ENCODE measurements at places on chromosomes 3 and 15. TPM values are rescaled to one million over a fixed set of nuclear protein-coding genes. Genes with fewer than 3 reads are reported as not detected.

The XIRP1 gene
- 1.1 TPM for total RNA-seq

DNA sequence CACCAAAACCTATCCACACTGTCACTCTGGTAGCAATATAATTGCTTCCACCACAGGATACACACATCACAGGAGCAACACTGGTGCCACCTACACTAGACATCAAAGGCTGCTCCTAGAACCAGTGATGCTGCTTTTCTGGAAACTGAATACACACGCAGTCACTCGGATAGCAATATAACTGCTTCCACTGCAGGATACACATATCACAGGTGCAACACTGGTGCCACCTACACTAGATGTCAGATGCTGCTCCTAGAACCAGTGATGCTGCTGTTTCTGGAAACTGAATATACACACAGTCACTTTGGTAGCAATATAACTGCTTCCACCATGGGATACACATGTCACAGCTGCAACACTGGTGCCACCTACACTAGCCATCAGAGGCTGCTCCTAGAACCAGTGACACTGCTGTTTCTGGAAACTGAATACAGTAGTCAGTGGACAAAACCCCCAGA lies 6.9 kb upstream of the TNFSF10 start:
- no peak for DNase-seq

DNA sequence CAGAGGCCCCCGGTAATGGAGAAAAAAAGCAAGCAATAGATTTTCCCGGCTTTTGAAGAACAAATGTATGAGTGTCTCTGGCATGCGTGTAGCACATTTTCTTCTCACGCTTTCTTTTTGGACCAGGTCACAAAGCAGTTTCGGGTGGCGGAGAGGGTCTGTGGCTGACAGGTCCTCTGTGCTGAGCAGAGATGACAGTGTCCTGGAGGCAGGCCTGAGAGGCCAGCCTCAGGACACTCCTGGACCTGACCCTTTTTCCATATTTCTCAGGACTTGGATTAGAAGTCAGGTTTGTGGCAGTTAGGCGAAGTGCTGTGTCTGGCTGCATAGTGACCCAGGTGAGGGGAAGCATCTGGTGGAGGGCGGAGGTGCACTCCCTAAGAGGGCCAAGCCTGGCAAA lies 52.9 kb downstream of the KLF13 start:
- no peak for DNase-seq

The CDAN1 gene
- 14.6 TPM for total RNA-seq

The CX3CR1 gene
- total RNA-seq = 0.32 TPM

DNA sequence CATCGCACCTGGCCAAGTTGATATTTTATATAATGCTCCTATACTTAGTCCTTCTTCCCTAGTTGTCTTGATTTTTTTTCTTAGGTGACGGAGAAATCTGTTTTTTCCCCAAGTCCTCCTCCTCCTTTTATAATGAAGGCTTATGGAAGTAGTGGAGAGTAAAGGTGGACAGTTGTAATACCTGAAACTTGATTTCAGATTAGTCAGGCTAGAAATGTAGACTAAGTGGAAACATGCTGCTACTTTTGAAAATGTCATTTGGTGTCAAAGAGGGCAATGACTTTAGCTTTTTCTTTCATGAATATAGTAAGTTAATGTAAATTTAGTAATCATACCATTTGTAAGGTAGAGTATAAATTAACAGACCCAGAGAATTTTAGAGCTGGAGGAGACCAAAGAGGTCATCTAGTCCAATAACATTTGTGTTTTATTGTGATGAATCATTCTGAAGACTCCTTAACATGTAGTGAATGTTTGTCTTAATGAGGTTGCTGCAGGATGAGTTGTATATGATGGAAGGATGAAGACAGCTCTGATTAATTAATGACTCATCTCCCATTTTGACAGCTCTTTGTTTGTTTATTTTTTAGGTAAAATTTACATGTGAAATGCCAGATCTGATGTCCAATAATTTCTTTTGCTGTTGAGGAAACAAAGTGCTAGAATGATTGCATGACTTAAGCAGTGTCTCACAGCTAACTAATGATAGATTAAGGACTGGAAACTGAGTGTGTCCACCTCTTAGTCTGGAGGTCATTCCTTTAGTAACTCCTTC lies 8.7 kb downstream of the CTDSPL2 start:
- DNase-seq = peak; percentile 15

DNA sequence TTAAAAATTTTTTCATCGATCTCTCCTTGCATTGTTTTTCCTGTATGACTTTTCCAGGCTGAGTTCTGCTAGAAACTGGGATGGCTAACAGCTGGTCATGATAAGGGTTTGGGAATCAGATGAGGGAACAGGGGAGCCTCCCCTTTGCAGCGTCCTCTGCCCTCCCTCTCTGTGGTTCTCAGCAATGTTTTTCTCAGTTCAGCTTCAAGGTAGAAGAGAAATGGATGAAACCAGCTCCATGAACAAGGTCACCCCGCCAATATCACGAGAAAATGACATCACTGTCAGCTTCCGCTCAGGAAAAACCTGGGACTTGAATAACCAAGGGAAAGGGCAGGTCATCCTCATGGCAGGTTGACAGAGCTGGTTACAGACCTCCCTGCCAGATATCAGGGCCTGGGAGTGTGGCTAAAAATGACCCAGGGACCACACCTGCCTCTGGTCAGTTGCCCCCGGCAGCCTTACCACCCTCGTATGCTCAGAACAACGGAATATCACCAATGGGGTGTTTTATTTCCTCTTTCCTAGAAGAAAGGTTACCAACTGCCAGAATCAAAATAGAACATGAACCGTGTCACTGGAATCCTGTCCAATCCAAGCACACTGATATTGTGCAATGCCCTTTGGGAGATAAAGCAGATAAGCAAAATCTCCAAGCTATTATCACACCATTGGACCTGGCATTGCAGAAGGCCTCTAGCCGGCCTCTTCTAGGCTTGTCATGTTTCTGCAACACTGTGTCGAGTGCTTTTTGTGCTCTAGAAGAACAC lies 26.1 kb downstream of the LSM3 start:
- DNase-seq = peak; percentile 63

DNA sequence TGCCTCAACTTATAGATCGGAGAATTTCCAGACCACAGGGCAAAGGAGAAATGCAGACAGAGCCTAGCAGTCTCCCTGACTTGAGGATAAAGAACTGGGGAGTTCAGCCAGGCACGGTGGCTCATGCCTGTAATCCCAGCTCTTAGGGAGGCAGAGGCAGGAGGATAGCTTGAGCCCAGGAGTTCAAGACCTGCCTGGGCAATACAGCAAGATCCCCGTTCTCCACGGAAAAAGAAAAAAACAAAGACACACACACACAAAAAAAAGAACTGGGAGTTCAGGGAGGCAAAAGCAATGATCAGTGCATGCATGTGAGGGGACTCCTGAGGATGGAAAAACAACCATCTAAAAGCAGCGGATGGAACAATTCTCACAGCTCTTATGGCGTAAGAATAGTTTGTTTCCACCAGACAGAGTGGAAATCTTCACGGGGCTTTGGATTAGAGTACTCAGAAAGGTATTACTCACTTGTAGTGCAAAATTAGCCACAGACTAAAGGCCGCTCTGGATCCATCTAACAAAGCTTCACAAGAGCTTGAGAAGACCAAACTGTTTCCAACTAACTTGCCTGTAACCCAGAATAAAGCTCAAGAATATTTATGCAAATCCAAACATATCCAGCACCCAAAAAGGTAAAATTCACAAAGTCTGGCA lies 16.3 kb downstream of the SEC11A start:
- no peak for DNase-seq

- DNase-seq = peak; percentile 47
Observed at GRCh38 chr3:123751433-123751832, 132.7 kb downstream of the MYLK start.

The CFAP100 gene
- not detected for total RNA-seq

DNA sequence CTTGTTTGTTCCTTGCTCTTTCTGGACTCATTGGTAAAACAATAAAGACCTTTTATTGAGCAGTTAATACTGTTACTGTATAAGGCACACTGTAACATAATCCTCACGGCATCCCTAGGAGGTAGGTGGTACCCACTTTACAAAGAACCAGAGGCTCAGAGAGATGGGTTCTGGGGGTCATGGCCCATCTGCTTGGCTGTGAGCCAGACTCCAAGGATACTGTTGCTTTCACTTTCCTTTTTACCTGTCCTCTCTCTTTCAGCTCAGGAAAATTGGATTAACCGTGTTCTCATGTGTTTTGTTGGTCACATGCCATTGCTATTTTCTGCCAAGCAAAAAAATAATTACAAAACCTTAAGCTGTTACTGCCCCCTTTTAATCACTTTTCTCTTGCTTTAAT lies 34.8 kb upstream of the FILIP1L start:
- no peak for DNase-seq

- DNase-seq = no peak
Observed at GRCh38 chr3:111579495-111579894, 15.7 kb downstream of the ZBED2 start.

- DNase-seq = peak; percentile 64
Observed at GRCh38 chr3:170007031-170007663, 30.6 kb upstream of the GPR160 start.

DNA sequence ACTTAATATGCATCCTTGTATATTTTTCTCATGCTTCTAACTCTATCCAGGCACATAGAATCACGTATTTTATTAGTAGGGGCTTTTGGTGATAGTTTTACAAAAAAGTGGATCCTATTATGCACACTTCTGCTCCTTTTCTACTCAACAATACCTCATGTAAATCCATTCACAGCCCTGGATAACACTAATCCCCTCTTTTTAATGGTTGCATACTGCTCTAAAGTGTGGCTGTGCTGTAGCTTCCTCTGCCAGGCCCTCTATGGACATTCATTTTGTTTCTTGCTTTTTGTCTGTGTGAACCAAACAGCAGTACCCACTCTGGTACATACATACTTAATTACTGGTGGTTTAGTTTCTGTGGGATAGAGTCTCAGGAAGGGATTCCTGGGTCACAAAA lies 51.3 kb upstream of the SCAANT1 start:
- DNase-seq = no peak

The GOLGA6A gene
- total RNA-seq = 0.31 TPM

DNA sequence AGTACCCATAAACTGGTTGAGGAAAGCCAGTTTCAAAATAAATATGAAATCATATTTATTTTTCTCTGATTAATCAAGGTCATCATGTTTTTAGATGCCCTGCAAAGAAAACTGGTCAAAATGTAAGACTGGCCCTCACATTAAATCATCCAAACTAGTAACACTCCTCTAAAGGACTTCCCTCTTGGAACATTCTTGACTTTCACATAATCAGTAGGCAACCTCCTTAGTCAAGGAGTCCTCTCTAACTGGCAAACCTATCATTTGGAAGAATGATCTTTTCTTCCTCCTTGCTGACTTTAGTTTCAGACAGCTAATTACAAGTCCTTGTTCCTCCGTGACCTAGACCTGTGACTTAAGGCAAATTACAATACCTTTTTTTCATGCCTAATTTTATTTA lies 82.5 kb upstream of the DCBLD2 start:
- DNase-seq = no peak

The TM4SF4 gene
- not detected for total RNA-seq

The EPHA6 gene
- 0.99 TPM for total RNA-seq

GRCh38 chr3:187935623-187936156 lies 190.4 kb upstream of the BCL6 start:
- DNase-seq = no peak

GRCh38 chr15:61307474-61307873 lies 78.4 kb upstream of the RORA start:
- no peak for DNase-seq

DNA sequence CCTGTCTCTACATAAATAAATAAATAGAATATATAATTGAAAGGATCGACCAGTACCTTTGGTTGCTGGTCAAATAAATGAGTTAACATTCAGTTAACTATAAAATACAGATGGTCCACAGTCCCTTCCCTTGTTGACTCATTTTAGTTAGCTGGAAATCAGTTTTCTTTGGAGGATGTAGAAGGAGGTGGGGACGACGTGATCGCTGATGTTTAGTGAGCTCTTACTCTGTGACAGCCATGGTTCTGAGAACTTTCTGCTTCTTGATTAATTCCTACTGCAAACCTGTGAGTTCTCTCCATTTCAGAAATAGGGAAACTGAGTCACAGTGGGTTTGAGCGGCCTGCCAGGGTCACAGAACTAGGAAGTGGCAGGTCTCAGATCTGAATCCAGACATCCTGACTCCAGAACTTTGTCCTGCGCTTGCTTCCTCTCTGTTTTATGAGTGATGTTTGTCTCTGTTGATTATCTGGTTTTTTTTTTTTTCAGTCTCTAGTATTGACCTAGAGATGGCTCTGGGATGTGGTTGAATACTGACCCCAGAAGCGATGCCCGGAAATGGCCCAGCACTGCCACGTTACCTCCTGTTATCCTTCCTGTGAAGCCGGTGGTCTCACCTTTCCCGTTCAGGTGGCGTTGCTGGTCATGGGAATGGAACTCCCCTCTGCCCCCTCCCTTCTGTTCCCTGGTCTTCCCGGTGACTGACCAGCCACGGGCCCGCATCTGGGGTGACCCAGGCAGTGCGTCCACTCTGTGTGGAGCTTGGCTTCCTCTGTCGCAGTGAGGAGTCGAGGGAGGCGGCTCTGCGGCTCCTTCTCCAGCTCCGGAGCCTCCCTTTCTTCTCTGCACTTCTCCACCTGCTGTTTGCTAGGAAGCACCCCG lies 18.2 kb downstream of the SYNM start:
- DNase-seq = no peak

DNA sequence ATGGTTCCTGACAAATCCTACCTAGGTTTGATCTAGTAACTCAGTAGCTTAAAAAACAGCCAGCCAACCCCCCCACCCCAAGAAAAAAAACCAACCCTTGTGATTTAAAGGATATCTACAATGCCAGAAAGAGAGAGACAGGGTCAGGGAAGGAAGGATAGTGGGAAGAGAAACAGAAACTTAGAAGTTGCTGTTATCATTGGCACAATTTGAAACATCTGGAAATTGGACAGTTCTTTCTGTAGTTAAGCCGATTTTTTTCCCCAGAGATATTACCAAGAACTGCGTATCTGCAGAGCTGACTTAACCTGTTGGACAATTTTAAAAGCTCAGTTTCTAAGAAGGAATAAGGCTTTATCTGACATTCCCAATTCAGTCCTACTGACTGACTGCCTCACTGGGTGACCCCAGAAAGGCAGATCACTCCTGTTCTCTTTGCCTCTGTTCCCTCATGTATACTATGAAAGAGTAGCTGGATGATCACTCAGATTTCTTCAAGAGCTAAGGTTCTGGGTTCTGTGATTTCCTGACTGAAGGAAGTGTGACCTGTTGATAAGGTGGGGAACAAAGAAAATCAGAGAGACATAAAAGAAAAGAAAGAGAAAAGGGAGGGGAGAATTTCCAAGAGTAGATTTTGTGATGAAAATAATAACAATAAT lies 128.3 kb downstream of the MAP2K5 start:
- DNase-seq = no peak

GRCh38 chr15:48437178-48437577 lies 105.9 kb downstream of the DUT start:
- peak; percentile 96 for DNase-seq

- no peak for DNase-seq
Observed at GRCh38 chr3:18442756-18443664, 17.9 kb upstream of the SATB1 start.

The WDR93 gene
- not detected for total RNA-seq

The IL5RA gene
- total RNA-seq = not detected

- peak; percentile 36 for DNase-seq
Observed at GRCh38 chr15:93029214-93029835, 59.7 kb downstream of the RGMA start.

GRCh38 chr15:69551391-69552056 lies 98.9 kb downstream of the RPLP1 start:
- DNase-seq = no peak

- no peak for DNase-seq
Observed at GRCh38 chr3:170746175-170746942, 123.6 kb downstream of the RPL22L1 start.
